ENCODE measurements at places on chromosomes 7 and 10. TPM values are rescaled to one million over a fixed set of nuclear protein-coding genes. Genes with fewer than 3 reads are reported as not detected.

CTAGE6 gene
- not detected for total RNA-seq

- H3K4me3 ChIP-seq = no peak overlapping the region
- DNase-seq = no peak
- no peak overlapping the region for H3K27ac ChIP-seq
- H3K36me3 ChIP-seq = no peaks in the 10 kb centered on the region
- no peaks in the 10 kb centered on the region for H3K4me1 ChIP-seq
- H3K27me3 ChIP-seq = peaks cover 6% of the 10 kb centered on the region
Measured at GRCh38 chr10:78231939-78232338, 198.3 kb downstream of the RPS24 start.

- no peak for DNase-seq
- peaks cover 6% of the 10 kb centered on the region for H3K27me3 ChIP-seq
- peaks cover 19% of the 10 kb centered on the region for H3K4me1 ChIP-seq
Measured at GRCh38 chr7:66694286-66694685, 46.2 kb upstream of the RABGEF1 start.

COA1 gene
- total RNA-seq = 73.7 TPM

SUV39H2 gene
- 15.1 TPM for total RNA-seq

DNA sequence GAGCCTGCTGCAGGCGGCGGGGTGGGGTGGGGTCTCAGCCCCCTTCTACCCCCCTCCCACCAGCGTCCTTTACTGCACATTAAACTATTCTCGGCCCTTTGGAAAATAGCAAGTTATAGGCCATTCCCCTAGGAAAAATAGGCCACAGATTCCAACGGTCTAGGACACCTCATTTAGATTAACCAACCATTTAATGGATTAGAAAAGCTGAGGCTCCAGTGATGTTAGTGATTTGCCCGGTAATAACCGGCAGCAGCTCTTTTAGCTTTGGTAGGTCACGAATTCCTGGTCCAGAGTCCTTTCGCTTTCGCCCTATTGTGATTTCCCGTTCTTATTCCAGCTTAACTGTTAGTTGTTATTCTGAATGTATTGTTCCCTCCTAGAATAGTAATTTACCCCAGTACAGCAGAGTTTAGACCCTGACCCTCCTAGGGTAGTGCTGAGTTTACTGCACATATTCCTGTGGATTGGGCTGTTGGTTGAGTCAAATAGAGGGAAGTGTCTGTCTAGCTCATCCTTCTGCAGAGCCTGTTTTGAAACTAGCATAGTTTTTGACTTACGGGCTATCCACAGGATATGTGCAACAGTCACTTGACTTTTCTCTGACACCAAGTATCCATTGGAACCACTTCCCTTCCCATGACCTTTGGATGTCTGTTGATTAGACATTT, 754 bp downstream of the GSTO1 start:
- H3K36me3 ChIP-seq = no peaks in the 10 kb centered on the region
- no peak for DNase-seq
- H3K27me3 ChIP-seq = peaks cover 3% of the 10 kb centered on the region

DNA sequence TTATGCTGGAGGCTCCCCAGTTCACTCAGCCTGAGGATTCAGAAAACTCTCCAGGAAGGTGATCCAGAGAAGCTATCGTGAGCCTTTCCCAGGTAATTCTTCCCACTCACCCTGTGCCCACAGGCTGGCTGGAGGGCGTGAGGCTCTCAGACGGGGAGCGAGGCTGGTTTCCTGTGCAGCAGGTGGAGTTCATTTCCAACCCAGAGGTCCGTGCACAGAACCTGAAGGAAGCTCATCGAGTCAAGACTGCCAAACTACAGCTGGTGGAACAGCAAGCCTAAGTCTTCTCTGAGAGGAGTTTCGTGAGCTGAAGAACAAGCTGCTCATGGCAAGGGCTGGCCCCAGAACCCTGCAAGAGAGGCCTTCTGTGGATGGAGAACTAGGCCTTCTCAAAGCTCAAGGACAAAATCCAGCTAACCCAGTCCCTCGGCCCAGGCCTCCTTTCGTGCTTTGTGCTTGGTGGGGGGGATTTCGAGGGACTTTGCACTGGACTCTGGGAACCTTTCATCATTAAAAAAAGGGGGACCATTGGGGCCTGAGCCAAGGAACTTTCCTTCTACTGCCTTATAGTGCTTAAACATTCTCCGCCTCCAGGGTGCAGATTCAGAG, 23.6 kb downstream of the NOBOX start:
- peaks cover 3% of the 10 kb centered on the region for H3K27me3 ChIP-seq
- H3K27ac ChIP-seq = no peak overlapping the region
- no peak for DNase-seq
- H3K4me3 ChIP-seq = no peak overlapping the region

- H3K4me1 ChIP-seq = no peaks in the 10 kb centered on the region
- H3K4me3 ChIP-seq = no peak overlapping the region
- no peaks in the 10 kb centered on the region for H3K36me3 ChIP-seq
- no peak overlapping the region for H3K27ac ChIP-seq
- no peak for DNase-seq
Measured at GRCh38 chr10:86596266-86596665, 58.1 kb upstream of the OPN4 start.

NUTM2E gene
- total RNA-seq = 0.86 TPM

DNA sequence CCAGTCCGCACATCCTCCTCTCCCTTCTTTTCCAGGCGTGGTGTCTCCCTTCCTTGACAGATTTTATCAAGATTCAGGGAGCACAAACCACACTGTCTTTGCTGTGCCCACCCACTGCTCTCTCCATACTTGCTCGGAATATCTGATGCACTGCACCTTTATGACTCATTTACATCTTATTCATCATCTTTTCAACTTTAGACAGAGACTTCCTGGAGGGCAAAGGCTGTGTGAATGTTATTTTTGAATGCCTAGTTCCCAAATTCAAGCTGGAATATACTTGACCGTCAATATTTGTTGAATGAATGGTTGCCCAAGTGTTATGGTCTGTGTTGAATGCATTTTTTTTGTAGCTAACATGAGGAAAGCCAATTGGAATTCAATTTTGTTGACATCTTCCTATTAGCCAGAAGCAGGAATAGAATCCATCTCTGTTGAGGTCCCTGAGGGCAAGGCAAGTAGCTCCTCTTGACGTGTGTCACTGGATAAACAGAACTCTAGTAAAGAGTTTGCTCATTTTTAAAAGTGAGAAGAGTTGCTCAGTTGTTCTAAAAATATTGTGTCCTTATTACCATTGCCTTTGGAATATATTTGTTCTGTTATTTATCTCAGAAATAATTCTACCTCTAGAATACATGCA, 95.0 kb downstream of the KLF6 start:
- DNase-seq = no peak
- H3K27me3 ChIP-seq = no peaks in the 10 kb centered on the region
- no peaks in the 10 kb centered on the region for H3K36me3 ChIP-seq
- H3K4me3 ChIP-seq = no peak overlapping the region
- H3K4me1 ChIP-seq = no peaks in the 10 kb centered on the region

ASB4 gene
- total RNA-seq = not detected

GRCh38 chr7:130410868-130411541, 29.8 kb downstream of the CEP41 start:
- no peaks in the 10 kb centered on the region for H3K36me3 ChIP-seq
- H3K4me1 ChIP-seq = peaks cover 4% of the 10 kb centered on the region
- H3K27me3 ChIP-seq = no peaks in the 10 kb centered on the region

GRCh38 chr10:75532253-75532924, 101.0 kb downstream of the LRMDA start:
- H3K4me3 ChIP-seq = no peak overlapping the region
- H3K27me3 ChIP-seq = peaks cover 2% of the 10 kb centered on the region
- H3K36me3 ChIP-seq = no peaks in the 10 kb centered on the region

DNA sequence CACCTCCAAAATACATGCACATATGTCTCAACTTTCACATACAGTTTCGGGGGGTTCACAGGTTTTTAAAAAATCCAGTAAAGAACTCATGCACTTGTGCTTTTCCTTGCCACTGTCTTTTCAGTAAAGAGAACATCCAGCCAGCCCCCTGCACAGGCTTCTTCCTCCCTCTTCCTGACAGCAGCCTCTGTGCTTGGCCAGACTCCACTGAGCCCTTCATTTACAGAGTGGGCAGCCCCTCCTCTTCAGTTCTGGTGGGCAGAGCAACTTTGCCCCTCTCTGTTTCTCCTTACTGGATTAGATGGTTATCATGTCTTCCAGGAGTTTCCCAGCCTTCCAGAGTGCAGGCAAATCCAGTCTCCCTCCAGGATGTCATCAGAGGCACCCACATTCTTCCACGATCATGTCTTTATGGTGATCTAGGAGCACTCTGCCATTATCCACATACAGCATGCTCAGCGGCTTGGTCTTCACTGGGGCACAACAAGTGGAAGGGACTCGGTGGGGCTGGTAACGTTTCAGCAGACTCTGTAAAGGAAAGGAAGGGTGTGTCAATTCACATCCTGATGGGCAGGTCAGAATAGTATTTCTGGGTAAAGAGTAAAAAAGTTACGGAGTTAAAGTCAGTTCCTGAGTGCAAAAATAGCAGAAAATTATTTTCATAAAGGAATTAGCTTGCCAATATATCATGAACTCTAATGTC, 8.8 kb downstream of the NODAL start:
- H3K27me3 ChIP-seq = peaks cover 8% of the 10 kb centered on the region
- no peaks in the 10 kb centered on the region for H3K4me1 ChIP-seq
- H3K4me3 ChIP-seq = no peak overlapping the region
- no peak overlapping the region for H3K27ac ChIP-seq
- no peak for DNase-seq

MYH16 gene
- not detected for total RNA-seq
